Ovary (tissue), 10 donors: ENCODE measurements at places on chromosomes 13 and 19. TPM values are rescaled to one million over a fixed set of nuclear protein-coding genes. Genes with fewer than 3 reads are reported as not detected.

DNA sequence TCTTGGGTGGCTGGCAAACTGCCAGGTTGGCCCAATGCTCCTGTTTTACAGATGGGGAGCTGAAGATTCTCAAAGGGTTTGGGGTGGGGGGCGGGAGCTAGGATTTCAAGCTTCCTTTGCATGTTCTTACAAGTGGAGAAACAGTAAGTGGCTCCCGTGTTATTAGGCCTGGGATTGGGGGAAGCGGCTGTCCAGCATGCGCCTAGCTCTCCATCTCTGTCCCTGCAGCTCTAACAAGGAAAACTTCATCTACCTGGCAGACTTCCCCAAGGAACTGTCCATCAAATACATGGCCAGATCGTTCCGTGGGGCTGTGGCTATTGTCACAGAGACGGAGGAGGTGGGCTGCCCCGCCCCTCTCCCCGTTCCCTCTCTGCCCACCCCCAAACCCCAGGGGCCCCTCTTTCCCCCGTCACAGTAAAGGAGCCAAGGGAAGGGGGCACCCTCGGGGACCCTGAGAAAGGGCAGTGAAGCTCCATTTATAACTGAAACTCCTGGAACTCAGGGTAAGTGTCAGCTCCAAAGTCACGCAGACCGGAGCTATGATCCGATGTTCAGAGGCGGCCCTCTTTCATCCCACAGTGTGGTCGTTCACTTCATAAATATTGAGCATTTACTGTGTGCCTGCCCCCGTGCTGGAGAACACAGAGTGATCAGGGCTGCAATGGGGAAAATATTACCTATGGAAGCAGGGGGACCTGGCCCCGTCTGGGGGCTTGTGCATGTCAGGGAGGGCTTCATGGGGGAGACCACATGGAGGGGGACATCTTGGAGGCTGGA lies 14.9 kb upstream of the PSMD8 start:
- H3K27me3 ChIP-seq: no peaks in the 10 kb centered on the region
- peaks cover 3% of the 10 kb centered on the region for H3K4me1 ChIP-seq
- DNase-seq: no peak
- H3K36me3 ChIP-seq: no peaks in the 10 kb centered on the region
- no peak overlapping the region for H3K27ac ChIP-seq
- no peak overlapping the region for H3K4me3 ChIP-seq

- H3K4me3 ChIP-seq: no peak overlapping the region
- H3K27me3 ChIP-seq: no peaks in the 10 kb centered on the region
- no peak for DNase-seq
Observed at GRCh38 chr13:77579959-77580358, 44.5 kb downstream of the SCEL start.

GRCh38 chr19:494171-495080 lies 1.9 kb upstream of the MADCAM1 start:
- H3K27ac ChIP-seq: no peak overlapping the region
- H3K4me1 ChIP-seq: peaks cover 6% of the 10 kb centered on the region

The TTC9B gene
- total RNA-seq: not detected

DNA sequence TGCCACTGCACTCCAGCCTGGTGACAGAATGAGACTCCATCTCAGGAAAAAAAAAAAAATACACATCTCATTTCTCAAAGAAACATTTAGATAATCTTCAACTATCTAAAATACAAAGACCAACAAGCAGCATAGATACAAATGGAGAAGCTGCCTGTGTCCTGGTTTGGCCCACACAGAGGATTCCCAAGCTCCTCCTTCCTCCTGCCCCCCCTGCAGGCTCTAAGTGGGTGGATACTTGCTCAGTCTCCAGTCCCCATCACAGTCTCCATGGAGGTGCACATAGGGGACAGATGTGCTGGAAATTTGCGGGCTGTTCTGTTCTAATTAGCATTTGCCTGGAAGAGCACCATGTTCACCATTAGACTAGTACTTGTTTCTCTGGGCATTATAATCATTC lies 59.9 kb downstream of the ABCC4 start:
- DNase-seq: no peak
- H3K4me3 ChIP-seq: no peak overlapping the region
- H3K27ac ChIP-seq: no peak overlapping the region
- no peaks in the 10 kb centered on the region for H3K27me3 ChIP-seq
- no peaks in the 10 kb centered on the region for H3K4me1 ChIP-seq
- no peaks in the 10 kb centered on the region for H3K36me3 ChIP-seq

The RFPL4A gene
- total RNA-seq: not detected

GRCh38 chr13:51645154-51645650 lies 60.9 kb downstream of the WDFY2 start:
- peaks cover 13% of the 10 kb centered on the region for H3K4me1 ChIP-seq
- DNase-seq: no peak
- no peaks in the 10 kb centered on the region for H3K36me3 ChIP-seq

GRCh38 chr19:10233946-10234345 lies 2.8 kb upstream of the S1PR2 start:
- DNase-seq: no peak
- H3K27ac ChIP-seq: no peak overlapping the region
- no peaks in the 10 kb centered on the region for H3K27me3 ChIP-seq
- H3K4me1 ChIP-seq: no peaks in the 10 kb centered on the region

- DNase-seq: no peak
Observed at GRCh38 chr13:52366291-52366690, 39.7 kb downstream of the THSD1 start.

DNA sequence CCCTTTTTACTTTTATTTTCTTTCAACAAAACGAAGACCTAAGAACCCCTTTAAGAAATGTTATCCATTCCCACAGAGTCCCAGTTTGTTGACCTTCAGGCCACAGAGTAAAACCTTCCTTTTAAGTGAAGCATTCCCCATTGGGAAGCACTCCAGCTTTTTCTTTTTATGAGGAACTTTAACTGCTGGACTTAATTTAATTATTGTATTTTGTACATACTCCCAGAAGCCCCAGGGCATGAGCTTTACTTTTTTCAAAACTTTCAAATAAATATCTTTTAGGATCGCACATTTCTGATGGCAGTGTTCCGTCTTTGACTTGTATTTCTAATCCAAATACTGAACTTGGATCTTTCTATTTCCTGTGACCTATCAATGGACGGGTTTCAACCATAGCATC lies 68.9 kb downstream of the ZIC5 start:
- no peaks in the 10 kb centered on the region for H3K36me3 ChIP-seq
- H3K4me3 ChIP-seq: no peak overlapping the region
- H3K27ac ChIP-seq: no peak overlapping the region
- H3K27me3 ChIP-seq: no peaks in the 10 kb centered on the region

DNA sequence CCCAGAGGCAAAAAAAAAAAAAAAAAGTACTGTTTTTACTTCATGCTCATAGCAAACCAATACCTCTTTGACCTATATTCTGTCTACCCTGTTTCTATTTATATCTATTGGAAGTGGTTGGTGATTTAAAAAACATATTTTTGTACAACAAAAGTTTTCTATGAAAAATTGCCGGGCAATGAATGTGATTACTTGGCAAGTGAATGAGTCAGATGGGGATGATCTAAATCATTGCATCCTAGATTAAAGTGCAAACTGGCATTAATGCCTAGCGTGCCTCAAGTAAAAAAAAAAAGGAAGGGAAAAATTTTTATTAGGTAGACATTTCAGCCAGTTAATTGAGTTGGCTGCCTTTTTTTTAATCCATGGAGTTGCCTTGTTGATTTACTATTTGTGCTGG lies 500.6 kb downstream of the KCTD12 start:
- H3K27ac ChIP-seq: no peak overlapping the region
- no peak for DNase-seq
- H3K4me1 ChIP-seq: peaks cover 1% of the 10 kb centered on the region
- no peaks in the 10 kb centered on the region for H3K27me3 ChIP-seq

GRCh38 chr19:58033741-58034476 lies at the start of gene ZSCAN1:
Gene ZSCAN1 (plus strand): TSS chr19:58034025. CDS start chr19:58037837, 3,812 bp downstream.
- no peaks in the 10 kb centered on the region for H3K36me3 ChIP-seq
- peak; percentile 84 for DNase-seq
- no peaks in the 10 kb centered on the region for H3K27me3 ChIP-seq
- H3K27ac ChIP-seq: no peak within 1 kb of the TSS
- peak within 1 kb of the TSS; percentile 6 for H3K4me3 ChIP-seq
- H3K4me1 ChIP-seq: no peaks in the 10 kb centered on the region

DNA sequence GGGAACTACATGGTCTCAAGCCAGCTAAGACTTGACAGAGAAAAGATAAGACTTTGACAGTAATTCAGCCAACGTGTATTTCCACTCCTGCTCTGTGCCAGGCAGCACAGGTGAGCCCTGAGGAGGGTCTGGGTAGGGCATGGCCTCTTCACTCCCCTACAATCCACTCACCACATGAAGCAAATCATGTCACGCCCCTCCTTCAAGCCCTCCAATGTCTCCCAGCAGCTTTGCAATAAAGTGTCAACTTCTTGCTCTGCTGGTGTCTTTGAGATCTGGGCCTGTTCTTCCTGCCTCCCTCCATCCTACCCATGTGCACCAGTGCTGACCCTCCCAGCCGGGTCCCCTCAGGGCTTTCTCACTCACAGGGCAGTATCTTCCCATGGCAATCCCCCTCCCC lies 58.5 kb downstream of the CCDC70 start:
- no peaks in the 10 kb centered on the region for H3K4me1 ChIP-seq
- no peak overlapping the region for H3K4me3 ChIP-seq
- H3K27ac ChIP-seq: no peak overlapping the region
- DNase-seq: no peak

DNA sequence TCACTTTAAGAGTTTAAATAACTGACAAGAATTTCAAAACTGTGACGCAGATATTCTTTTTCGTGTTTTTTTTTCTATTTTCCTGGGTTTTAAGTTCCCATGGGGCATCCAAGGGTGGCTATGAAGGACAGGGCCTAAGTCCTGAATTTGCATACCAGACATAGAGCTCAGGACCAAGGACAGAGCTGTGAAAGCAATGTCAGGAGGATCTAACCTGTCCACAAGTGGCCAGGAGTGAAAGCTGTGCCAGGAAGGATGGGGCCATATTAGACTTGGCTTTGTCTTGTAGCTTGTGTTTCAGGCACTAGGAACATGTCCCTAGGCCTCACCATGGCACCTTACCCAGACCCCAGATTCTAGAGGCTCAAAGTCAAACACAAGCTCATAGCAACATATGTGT lies 289.4 kb upstream of the MIR17HG start:
- no peaks in the 10 kb centered on the region for H3K27me3 ChIP-seq
- H3K36me3 ChIP-seq: no peaks in the 10 kb centered on the region
- no peak overlapping the region for H3K4me3 ChIP-seq

The UBE2L5 gene
- not detected for total RNA-seq
